ENCODE measurements at places on chromosomes 4 and X. TPM values are rescaled to one million over a fixed set of nuclear protein-coding genes. Genes with fewer than 3 reads are reported as not detected.

The CNGA1 gene
- not detected for total RNA-seq

The EFHC2 gene
- total RNA-seq, result 0.18 TPM

- DNase-seq, result no peak
These were observed 519 bp downstream of the FOXO4 start for GRCh38 chrX:71095981-71096759.

DNA sequence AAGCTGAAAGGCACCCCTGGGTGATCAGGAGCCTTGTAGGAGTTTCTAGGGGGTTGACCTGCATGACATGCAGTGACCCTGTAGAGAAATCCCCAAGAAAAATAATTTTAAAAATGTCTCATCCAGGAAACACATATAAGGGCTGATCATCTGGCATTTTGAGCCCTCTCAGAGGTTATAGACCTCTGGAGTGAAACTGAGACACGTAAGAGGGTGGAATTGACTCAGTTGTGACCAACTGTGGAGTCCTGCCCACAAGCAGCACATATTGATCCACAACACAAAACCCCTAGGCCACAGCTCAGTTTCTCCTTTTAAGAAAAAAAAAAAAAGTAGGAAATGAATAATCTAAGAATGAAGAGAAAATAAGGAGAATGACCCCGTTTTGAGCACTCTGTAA lies 32.5 kb upstream of the MTMR8 start:
- DNase-seq, result no peak

DNA sequence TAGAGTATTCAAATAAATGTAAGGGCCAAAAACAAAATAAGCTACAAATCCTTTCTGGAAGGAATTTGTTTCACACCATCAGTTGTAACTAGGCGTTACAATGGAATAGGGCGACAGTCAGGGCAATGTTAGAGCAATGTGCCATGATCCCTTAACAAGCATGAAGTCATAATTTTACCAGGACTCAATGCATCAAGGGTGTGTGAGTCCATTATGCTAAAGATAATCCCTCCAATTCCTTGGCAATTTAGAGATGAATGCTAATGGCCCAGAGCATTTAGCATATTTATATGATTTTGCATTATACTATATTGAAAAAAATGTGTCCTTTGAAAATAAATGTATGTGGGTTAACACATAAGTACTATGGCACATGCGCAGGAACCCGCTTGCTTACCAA lies 73.1 kb downstream of the GRIA2 start:
- DNase-seq, result no peak

- peak; percentile 45 for DNase-seq
These were observed 127.1 kb downstream of the SHROOM3 start for GRCh38 chr4:76562161-76562560.

GRCh38 chr4:55781341-55781740 lies 38.2 kb upstream of the EXOC1L start:
- DNase-seq, result no peak

The NHSL2 gene
- total RNA-seq, result not detected

DNA sequence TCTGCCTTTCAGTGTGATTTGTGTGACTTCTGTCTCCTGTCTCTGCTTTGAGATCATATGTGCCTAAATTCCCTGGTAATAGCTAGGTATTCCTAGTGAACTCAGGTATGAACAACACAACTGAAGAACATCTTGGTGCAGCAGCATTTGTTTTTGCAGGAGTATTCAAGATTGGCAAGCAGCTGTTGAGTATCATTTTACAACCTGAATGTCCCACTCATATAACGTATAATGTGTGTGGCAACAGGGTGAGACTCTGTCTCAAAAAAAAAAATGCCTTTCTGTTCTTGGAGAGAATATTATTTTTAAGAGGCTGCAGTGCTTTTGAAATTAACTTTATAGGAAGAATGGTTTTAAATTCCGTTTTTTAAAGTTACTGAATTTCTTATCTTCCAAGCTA lies 7.7 kb downstream of the LSM6 start:
- no peak for DNase-seq

DNA sequence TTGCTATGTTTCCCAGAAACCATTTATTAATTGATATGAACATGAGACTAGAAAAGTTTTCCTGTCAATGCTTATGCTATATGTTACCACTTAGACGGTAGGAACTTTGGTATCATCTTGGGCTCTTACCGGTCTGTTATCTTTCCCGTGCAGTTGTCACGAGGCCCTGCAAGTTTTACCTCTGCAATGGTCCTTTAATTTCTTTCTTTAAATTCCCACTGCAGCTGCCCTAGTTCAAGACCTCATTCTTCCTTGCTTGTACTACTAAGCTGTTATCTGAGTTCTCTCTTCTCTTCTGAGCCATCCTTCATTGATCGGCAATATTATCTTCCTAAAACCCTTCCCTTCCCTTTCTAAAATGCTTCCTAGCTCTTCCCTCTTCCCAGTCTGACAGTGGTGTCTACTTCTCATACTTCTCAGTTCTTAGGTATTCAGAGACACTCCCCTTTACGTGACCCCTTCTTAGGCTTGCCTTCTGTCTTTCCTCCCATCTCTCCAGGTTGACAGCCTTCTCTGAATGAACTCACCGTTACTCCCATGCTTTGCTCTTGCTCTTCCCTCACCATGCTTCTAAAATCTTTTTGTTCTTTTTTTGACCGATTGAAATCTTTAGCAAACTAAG lies 27.5 kb downstream of the MAGEA1 start:
- no peak for DNase-seq

The ADGRL3 gene
- total RNA-seq, result 0.40 TPM

DNA sequence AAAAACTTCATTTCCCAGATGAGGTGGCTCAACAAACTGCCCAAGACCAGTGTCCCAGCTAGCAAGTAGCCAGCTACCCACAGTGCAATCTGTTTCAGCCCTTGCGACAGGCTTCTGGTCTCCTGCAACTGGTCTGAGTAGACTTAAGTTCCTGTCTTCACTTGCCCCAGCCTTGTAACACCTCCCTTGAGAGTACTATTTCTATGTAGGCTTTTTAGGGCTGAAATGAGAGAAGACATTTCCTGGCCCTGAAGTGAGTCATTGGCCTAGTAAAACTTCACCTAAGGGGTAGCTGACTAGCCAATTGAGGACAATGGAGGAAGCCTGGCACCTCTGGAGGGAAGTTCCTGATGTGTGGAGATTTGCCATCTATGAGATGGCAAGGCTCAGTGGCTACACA lies 80.1 kb upstream of the STIM2 start:
- no peak for DNase-seq

DNA sequence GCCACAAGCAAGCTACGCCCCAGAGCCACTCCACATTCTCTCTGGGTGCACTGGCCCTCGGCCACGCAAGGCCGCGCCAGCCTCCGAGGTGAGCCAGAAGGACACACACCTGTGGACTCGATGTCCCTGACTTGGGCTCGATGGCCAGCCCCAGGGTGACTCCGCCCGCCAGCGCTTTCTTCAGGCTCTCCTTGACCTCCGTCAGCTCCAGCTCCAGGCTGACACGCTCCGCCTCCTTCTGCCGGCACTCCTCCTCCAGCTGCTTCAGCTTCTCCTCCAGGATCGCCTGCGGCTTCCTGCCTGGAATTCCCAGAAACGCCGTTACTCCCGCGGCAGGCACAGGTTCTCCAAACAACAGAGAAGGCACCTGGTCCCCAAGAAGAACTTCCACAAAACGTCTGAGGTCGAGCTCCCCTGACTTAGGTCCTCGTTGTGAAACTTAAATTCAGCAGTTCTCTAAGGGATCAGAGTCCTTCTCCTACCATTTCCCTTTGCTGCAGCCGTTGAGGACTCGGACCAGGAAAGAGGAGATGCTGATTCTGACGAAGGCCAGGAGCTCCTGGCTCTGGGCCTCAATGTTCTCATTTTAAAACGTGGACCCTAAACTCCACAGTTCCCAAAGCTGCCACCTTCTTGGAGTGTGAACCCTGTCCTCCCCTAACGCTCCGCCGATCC lies 166.8 kb downstream of the AFAP1 start:
- DNase-seq, result no peak

DNA sequence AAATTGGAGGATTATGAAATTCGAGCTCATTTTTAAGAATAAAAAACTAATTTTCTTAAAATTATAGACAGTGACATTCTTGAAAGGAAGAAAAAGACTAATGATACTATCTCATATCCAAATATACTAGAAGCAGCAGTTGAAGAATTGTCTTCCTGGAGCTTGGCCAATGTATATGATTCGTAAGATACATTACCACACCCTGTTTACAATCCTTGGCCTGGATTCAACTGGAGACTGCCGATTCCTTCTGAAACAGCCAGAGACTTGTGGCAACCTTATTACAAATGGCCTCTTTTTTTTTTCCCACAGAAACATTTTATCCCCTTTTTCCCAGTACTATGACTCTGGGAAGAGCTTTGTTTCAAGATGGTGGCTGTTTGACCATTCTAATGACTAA lies 571.2 kb upstream of the FAT1 start:
- DNase-seq, result no peak

The F8A3 gene
- total RNA-seq, result not detected

GRCh38 chrX:67044866-67045265 lies 406.0 kb upstream of the EDA2R start:
- no peak for DNase-seq

- DNase-seq, result peak; percentile 2
These were observed 1.7 kb upstream of the PRRG1 start for GRCh38 chrX:37347420-37347819.

- DNase-seq, result peak; percentile 9
These were observed 17.6 kb downstream of the SH3RF1 start for GRCh38 chr4:169253113-169253671.

GRCh38 chr4:81629366-81629765 lies 157.7 kb upstream of the RASGEF1B start:
- DNase-seq, result no peak

DNA sequence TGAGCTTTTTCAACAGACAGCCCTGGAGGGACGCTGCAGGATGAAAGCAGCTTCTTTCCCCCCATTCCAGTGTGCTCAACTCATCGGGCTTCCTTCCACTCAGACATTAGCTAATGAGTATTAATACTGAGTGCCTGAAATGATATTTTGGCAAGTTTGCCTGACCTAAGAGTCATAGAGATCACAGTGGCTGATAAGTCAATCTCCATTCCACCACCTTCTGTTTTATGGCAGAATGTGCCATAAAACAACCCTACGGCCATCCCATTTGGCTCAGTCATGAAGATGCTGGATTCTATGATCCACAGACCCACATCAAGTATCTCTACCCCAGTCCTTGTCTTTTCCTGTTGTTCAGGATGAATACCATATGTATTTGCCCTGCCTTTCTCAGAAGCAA lies 48.3 kb upstream of the MAB21L2 start:
- DNase-seq, result no peak

GRCh38 chrX:136353526-136354093 lies 52.8 kb downstream of the ADGRG4 start:
- DNase-seq, result no peak

- peak; percentile 15 for DNase-seq
These were observed 957 bp downstream of the TIMM17B start for GRCh38 chrX:48896611-48897011.

DNA sequence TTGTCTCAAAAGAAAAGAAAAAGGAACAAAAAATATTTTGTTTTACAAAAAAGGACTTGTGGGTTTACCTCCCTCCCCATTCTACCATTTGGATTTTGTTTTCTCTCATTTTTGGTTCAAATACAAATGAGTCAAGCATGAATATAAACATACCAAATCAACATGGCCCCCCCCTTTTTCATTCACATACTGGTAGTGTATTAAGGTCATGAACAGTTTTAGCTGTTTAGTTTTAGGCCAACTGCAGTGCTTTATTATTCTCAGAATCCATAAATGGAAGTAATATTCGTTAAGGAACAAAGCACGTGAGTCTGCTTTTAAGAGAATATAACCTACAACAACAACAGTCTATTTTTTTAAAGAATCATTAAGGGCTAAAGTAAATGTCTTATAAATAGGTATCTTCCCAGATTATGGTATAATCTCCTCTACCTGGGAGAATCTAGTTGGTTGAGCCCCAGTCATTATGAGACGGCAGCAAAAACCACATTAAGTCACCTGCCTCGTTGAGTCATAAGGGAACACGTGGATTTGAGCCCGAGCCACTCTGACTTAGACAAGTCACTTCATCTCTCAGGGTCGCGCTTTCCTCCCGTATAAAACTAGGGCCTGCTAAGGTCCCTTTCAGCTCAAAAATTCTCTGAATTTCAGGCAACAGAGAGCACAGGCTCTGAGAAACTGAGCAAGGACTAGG lies 26.7 kb downstream of the BCLAF3 start:
- DNase-seq, result no peak

DNA sequence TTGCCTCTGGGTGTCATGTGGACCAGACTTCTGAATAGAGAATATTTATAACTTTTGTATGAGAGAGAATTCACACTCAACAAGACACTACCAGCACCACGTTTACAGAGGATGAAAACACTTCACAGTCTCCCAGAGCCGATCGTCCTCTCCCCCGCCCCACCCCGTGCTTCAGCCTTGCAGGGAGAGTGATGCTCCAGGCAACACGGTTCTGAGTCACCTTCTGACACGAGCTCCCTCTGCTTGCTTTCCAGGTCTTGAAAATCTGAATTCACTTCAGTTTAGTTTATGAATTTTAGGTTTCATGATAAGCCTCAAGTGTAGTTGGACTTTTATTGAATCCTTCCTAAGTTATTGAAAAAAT lies 59.8 kb downstream of the CPLX1 start:
- no peak for DNase-seq

DNA sequence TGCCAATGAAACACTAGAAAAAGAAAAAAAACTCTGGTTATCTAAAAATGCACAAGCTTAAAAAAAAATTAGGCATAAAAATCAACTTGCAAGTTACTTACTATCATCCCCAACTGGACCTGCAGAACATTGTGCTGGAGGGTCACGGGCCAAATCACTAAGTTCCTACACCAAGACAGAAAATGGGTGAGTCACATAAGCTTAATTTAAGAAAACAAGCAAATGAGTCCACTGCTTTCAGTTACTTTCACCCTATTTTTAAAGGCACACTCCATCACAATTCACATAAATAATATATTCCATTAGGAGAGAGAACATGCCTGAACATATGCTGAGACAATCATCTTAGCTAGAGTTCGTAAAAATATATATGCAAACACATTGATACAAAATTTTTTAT lies 17.7 kb downstream of the UBE2D3 start:
- DNase-seq, result no peak

The ASMT gene
- not detected for total RNA-seq

DNA sequence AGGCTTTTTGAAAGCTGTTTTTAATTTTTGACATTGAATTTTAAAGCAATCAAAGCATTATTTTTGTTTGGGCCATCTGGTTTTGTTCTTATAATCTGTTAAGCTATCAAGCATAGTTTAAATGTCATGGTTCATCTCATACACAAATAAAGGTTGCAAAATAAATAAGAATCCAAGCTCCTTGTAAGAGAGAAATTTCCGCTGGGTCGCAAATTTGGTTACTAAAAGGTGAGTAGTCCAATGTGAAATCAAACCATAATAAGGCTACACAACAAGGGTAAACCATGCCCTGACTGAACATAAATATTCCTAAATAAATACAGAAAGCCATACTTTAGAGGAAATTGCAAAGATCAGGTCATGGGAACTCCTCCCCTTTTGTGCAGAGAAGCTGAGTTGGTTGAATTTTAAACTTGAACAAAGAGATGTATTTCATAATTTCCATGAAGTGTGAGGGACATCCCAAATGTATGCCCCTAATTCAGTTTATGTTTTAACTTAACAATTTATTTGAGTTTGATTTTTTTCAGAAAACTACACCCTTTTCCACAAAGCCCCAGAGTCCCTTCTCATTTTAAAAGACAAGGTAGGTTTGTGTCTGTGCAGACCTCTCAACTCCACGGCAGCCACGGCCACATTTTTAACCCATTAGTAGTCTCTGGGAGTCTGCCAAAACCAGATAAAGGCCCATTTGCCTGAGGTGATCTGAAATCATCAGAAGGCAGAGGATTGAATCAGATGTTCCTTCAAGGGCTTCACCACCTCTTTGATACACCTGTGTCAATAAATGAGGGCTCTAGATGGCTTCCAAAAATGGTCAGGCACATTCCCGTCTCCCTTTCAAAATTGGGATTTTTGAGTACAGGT lies 85.2 kb downstream of the PLAC1 start:
- no peak for DNase-seq
